ENCODE measurements at places on chromosomes 5 and 9.

DNA sequence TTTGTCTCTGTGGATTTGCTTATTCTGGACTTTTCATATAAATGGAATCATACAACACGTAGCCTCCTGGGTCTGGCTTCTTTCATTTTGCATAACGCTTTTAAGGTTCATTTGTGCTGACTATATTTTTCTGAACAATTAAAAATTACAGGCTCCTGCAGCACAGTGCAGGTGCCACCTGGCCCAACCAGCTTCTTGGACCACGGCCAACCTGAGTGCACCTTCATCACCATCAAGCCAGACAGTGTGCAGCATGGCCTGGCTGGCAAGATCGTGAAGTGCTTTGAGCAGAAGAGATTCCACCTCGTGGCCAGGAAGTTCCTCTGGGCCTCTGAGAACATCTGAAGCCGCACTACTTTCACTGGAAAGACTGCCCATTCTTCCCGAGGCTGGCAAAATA, 53.5 kb upstream of the COL15A1 start:
- no peak for DNase-seq

- DNase-seq = no peak
These were observed 6.1 kb upstream of the PLGRKT start for GRCh38 chr9:5443850-5444249.

DNA sequence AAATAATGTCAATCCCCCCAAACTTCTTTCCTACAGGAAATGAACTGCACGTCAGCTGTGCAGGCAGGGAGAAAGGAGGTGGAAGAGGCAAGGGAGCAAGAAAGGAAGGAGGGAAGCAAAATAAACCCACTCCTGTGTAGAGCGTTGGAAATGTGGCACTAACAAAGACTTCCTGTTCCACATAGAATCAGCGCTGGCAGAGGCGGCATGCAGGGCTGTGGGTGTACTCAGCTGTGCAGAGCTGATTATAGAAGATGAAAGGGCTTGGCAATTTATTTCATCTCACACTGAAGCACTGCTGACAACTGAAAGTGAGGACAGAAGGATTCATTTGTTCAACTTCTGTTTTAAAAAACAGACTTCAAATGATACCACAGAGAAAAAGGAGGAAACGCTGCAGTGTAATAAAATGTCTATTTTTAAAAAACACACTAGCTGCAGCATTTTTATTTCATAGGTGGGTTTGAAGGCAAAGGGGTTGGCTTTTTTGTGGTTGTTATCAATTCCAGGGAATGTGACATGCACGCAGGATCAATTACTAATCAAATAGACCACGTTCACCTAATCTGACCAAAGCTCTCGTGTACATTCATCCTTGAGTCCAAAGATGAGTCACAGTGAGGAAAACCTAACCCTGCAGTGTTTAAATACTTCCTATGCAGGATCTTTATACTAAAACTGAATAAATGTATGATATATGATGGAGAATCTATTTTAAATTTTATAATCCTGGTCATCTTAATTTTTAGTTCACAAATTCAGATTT, 583.5 kb downstream of the ZNF608 start:
- no peak for DNase-seq

GRCh38 chr5:131353991-131354390, 90.1 kb downstream of the CDC42SE2 start:
- DNase-seq = no peak

DNA sequence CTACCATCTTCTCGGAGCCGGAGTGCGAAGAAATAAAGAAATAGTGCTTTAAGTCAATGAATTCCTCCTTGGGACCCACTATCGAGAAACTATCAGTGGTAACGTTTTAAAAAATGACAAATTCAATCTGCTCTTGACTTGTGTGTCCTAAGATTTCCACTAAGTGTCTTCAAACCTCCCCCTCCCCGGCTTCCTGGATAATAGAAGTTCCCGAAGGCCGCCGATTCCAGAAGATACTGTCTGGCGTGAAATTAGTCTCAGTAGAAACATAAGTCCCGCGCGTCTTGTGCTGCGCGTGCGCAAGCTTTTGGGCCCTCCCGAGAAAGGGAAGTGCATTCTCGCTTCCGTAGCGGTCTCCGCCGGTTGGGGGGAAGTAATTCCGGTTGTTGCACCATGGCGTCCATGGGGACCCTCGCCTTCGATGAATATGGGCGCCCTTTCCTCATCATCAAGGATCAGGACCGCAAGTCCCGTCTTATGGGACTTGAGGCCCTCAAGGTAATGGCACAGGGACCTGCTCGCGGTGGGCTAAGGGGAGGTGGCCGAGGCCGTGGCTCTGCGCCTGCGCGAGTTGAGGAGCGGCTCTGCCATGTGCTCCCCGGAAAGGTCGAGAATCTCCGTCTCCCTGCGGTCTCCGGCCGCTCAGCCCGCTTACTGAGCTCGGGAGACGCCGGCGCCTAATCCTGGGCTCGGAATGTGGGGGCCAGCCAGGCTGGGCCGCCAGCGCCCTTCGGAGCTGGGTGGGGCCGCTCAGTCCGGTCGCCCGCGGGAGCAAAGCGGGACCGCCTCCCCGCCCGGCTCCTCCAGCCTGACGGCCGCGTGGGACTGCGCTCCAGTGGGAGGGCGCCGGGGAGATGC, at the start of gene CCT5:
TSS of gene CCT5 (plus strand) at position 333 of the 858 bp plus-strand sequence. CDS start at position 394, 61 bp downstream.
- peak; percentile 91 for DNase-seq

DNA sequence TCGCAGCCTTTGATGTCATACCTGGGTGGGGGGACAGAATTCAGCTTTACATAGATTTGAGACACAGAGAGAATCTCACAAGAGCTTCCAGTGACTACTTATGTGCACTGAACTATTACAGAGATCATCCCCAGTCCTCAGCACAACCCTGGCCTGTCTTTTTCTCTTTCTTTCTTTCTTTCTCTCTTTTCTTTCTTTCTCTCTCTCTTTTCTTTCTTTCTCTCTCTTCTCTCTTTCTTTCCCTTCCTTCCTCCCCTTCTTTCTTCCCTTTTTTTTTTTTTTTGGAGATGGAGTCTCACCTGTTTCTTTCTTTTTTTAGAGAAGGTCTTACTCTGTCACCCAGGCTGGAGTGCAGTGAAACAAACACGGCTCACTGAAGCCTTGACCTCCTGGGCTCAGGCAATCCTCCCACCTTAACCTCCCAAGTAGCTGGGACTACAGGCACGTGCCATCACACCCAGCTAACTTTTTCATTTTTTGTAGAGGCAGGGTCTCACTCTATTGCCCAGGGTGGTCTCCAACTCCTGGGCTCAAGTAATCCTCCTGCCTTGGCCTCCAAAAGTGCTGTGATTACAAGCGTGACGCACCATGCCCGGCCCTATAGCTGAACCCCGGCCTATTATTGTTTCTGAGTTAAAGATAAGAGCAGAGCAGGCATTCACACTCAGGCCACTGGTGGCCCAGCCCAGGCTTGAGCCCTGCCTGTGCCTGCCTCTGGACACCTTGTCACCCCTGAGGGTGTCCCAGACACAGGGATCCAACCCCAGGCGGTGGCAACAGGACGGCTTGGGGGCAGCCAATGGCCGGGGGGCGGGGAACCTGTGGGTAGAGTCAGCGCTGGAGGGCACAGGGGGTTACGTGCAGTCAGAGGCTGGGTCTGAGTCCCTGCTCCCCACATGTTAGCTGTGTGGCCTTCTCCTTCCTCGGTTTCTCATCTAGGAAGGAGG, 4.3 kb downstream of the PIP5KL1 start:
- no peak for DNase-seq

- no peak for DNase-seq
These were observed 132.1 kb downstream of the KDM4C start for GRCh38 chr9:6889868-6890267.

- DNase-seq = no peak
These were observed 12.2 kb upstream of the MPDZ start for GRCh38 chr9:13291718-13292117.

DNA sequence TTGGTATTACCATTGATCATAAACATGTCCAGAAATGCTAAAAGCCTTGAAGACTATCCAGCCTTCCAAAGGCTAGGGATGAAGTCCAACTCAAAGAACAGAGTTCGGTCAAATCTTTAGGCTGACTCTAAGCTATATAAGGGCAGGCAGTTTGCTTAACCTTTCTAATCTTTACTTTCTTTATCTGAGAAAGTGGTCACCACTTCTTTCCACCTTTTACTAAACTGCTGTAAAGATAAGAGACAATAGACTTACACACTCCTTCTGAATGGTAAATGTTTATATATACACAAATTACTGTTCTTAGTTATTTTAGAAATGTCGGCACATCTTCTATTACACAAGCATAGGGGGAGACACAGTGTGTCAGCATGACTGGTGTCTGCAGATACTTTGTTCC, 100.4 kb downstream of the NREP start:
- DNase-seq = no peak

GRCh38 chr5:9655641-9656040, 25.5 kb upstream of the TAS2R1 start:
- DNase-seq = no peak

DNA sequence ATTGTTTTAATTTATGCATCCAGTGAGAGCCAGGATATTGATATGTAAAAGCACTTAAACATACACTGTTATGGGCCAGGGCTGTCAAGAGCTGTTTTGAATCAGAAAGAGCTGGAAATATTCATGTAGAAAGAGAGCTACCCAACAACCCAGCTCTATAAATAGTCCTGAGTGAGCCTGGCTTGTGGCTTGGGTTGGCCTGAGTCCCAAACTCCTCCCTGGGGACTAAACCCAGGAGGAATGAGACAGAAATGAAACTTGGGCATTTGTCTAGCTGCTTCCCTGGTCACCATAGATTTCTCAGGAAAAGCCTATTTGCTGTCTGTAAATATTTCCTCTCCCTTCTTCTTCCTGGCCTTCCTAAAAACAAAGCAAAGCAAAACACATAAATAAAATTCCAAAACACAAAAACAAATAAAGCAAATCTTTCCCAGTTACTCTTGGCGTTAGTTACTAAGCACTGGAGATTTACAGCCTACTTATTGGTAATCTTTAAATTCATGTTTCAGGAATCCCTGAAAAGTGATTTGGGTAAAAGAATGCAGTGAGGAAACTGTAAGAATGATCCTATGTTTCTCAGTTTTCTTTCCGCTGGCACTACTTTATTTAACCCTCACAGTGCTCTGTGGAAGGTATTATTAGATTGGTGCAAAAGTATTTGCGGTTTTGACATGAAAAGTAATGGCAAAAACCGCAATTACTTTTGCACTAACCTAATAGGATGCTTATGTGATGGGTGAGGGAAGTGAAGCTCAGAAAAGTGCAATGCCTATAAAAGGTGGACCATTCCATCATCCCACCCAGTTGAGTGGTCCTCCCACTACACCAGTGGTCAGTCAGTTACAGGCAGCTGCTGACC, 111.8 kb downstream of the CARTPT start:
- no peak for DNase-seq

GRCh38 chr9:70494221-70494620, 79.8 kb upstream of the KLF9 start:
- DNase-seq = no peak

GRCh38 chr5:84260140-84260539, 124.5 kb downstream of the EDIL3 start:
- no peak for DNase-seq

- no peak for DNase-seq
These were observed 16.2 kb downstream of the LMNB1 start for GRCh38 chr5:126793097-126793496.

GRCh38 chr5:112554101-112554977, 135.3 kb upstream of the EPB41L4A start:
- DNase-seq = no peak

GRCh38 chr9:75487856-75488718, 399.8 kb downstream of the OSTF1 start:
- DNase-seq = no peak

- no peak for DNase-seq
These were observed 44.2 kb upstream of the TCERG1 start for GRCh38 chr5:146402949-146403348.

DNA sequence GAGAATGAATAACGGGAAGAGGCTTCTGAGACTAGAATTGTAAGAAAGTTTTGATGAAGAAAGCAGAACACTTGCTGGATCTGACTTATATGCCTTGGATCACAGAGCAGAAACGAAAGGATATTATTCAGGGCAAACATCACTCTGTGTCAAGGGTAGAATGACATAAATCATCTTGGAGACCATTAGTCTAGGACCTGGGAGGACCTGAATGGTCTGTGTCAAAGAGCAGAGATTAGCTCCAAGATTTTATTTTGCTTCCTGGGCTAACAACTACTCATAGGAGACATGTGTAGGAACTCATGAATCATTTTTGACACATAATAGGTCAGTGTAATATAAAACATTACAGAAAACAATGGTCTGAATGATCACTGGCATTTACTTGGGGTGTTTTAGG, 417.9 kb downstream of the SLCO4C1 start:
- no peak for DNase-seq

DNA sequence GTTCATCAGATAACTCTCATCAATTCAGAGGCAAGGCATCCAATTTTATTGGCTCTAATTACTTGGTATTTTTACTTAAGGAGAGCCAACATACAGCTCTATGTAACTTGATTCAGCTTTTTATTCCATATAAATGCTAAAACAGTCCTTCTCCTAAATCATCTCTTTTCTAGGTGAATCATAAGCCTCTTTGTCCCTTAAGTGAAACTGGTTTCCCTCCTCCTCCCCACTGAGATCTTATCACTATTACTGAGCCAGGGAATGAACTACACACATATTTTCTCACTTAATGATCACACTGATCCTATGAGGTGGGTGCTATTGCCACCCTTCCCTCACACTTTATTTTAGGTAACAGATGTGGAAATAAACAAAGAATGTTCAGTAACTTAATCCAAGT, 1143.8 kb downstream of the MAT2B start:
- DNase-seq = no peak

DNA sequence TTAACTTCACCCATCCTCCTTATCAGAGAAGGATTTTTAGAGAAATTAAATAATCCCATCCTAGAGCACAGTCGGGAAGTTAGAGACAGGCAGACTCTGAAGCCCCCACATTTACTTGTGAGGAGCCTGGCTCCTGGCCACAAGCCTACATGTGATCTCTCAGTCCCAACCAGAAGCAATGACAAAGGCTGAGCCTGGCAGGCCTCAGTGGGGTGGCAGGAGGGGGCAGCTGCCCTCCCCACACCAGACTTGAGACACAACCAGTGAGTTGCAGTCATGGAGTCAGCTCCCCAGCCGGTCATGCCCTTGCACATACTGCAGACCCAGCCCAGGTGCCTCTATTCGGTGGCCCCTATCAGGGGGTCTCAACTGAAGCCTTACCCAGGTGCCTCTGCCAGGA, 11.0 kb downstream of the NAIF1 start:
- no peak for DNase-seq

DNA sequence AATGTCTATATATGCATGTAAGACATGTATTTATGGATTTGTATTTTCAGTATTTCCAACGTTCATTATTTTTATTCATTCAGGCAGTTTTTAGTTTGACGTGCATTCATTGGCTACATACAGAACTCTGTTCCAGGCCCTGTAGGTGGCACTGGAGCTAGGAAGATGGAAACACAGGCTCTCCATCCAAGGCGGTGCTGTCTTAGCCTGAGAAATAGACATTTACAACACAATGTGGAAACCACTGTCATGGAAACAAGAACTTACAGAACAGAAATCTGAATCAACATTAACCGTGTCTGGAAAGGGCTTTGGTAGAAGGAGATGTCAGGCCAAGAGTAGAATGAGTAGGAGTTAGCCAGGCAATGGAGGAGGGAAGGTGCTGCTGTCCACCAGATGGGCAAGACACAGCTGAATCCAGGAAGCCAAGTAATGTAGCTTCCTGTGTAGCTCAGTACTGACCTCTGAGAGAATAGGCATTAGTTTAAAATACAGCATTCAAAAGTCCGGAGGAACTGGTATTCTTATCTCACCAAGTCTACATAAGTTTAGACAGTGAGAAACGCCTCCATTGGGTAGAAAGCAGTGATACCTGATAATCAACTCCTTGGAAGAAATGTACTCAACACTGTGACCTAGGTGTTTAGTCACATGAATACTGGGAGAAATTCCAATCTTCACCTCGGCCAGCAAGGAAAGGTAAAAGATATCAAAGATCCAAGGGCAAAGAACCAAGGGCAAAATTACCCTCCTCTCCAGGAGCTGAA, 388.6 kb upstream of the CDH6 start:
- DNase-seq = no peak
